KBM-7 (cell line): ENCODE measurements at places on chromosomes 2 and 18.
A peak's percentile ranks its signal among the peaks of the same experiment; 100 is the strongest.

- DNase-seq, result no peak
These were observed 226.4 kb upstream of the MYT1L start for GRCh38 chr2:2557475-2557874.

GRCh38 chr2:188627471-188627870, 335.8 kb downstream of the GULP1 start:
- no peak for DNase-seq

DNA sequence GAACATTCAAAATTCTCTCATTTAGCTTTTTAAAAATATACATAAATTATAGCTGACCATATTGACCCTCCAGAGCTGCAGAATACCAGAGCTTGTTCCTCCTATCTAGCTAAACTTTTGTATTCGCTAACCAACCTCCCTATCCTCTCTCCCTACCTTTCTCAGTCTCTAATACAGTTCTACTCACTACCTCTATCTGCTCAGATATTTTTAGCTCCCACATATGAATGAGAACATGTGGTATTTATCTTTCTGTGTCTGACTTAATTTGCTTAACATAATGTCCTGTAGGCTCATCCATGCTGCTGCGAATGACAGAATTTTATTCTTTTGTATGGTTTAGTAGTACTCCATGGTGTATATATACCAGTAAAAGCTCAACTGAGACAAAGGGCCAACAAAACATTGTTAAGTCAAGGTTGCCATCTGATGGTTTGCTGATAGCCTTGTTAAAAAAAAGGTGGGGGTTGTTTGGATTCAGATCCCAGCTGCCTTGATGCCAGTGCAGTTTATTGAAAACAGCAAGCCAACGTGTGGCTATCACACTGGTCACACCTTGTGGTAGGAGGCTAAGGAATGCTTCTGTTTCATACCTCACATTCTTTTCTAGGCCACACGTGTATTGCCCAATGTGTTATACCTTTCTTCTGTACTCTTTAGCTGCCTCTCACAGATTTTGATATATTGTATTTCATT, 101.5 kb downstream of the VWA3B start:
- DNase-seq, result peak; percentile 3

GRCh38 chr2:44938287-44939105, 3.0 kb upstream of the SIX3 start:
- DNase-seq, result peak; percentile 43

DNA sequence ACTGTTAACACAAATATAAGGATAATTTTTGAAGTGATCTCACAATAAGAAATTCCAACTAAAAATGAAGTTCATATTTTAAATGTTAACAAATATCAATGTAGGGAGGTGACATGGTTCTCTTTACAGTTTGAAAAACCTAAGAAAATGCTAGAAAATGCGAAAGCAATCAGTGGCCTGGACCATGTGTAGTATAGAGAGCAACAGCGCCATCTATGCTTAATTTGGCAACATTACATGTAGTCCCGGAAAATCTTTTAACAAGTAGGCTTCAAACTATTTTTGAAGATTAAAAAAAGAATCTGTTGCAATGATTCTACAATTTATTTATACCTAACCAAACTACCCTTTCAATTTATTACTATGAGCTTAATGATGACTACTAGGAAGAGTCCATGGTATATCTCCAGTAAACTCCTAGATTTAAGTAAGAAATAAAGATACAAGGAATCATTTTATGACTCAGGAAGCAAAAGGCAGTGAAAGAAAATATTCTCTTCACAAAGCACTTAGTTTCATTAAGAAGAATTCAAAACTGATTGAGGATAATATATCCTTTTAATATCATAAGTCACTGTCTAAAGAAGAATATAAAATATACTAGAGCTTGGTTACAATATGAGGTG, 33.3 kb downstream of the NDUFA10 start:
- DNase-seq, result peak; percentile 59

- no peak for DNase-seq
These were observed 63.9 kb downstream of the PPP4R1 start for GRCh38 chr18:9550429-9550828.

GRCh38 chr18:13810950-13811485, 12.9 kb upstream of the MC5R start:
- no peak for DNase-seq

DNA sequence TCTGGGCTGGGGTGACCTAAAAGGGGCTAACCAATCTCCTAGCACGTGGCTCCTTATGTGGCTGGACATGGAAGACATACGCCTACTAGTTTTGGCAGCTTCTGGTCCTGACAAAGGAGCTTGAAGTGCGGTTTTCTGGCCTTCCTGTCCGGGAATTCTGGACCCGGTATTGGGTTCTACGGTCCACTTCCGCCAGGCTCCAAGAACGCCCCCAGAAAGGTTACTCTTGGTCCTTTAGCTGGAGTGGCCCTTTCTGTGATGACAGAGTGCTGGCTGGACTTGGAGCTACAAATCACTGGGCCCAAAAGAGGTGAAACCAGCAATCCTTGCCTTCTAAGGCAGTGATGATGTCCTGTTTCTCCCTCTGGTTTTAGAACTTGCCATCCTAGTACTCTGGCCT, 164.2 kb upstream of the EPAS1 start:
- no peak for DNase-seq

DNA sequence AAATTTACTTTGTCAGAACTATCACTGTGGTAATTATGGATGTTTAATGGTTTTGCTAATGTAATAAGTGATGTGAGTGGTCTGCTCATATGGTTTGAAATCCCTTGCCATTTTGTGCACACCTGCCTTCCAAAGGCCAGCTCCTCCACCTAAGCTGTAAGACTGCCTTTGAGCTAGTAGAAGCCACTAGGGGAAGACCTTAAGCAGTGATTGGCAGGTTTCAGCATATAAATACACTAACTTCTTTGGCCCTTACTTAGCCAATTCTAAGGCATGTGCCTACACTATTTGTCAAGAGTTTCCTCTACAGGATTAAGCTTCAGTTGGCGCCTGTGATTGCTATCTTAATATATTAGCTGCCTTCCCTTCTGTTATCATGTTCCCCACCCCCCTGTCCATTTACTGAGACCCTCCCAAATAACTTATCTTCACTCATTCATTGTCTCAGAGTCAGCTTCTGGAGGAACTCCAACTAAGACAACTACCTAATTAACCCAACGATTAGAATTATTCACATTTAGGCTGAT, 141.1 kb downstream of the MBD5 start:
- DNase-seq, result no peak

DNA sequence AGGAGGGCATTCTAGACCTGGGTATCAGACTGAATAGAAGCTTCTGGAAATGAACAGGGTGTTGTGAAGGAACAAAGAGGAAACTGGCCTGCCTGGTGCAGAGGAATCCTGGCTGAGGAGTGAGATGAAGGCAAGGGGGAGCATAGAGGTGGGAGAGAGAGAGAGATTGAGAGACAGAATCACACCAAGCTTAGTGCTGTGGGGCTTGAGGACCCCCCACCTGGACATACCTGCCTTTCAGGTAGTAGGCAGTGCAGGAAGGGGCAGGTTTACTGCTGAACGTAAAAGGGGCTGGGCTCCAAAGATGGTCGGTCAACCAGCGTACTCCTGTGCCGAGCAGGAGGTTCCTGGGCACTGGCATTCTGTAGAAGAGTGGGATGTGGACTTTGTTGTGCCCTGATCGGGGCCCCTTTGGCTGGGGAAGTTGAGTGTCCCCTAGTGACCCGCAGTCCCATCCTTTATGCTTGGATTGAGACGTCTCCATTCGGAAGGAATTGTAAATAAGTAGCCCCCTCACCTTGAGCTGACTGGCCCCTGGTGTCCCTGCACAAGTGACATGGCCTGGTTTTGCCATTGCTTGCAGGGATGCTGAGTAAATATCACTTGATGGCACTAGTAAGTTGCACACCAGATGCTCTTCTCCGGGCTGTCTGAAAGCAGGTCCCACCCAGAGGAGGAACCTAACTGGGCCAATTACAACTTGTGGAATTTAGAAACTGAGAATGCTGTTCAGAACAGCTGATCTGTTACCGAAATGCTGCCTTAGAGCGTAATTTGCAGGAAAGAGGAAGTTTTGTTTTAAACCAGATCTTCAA, 1.4 kb downstream of the UBE2F start:
- peak; percentile 93 for DNase-seq

- no peak for DNase-seq
These were observed 194.3 kb downstream of the SOX11 start for GRCh38 chr2:5886462-5886861.

DNA sequence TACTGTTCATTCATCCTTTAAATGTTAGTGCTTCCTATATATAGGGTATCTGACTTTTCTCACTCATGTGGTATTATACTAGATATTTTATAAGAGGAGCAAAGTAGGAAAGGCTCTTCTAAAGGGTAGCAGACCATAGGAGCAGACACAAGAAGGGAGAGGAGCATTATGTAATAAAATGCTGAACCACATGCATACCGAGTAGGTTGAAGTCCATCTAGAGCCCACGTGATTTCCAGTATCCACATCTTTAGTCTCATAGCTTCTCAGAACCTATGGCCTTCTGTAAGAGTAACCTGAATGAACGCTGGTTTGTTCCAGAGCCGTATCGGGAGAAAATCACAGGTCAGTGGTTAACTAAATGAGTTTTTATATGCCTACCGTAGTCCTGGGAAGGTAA, 85.9 kb downstream of the MAP3K20 start:
- DNase-seq, result no peak

DNA sequence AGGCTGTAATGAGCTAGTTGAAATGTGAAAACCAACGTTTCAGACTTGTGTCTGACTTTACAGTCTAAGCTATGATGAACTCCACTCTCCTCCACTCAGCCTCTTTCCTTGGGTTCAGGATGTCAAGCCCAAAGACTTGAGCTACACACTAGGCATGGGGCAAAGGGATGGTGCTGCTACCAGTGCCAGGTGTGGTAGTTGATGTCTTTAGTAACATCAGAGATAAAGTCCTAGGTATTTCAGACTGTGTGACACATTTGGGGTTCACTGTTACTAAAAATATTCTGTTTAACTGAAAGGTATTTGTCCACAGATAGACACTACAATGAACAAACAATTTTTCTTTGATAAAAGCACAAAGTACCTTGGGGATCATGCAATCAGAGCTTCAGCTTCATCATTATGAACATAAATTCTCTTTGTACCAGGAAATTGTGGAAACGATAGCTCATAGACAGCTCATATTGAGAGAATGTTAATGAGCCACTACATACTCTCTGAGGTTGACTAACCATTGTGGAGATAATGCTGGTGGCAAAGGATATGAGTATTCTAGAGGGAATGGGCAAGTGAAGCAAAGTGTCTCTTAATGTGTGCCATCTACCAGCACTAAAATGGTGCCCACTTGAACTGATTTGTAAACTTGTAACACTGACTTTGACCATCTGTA, 253.7 kb upstream of the THUMPD2 start:
- no peak for DNase-seq

DNA sequence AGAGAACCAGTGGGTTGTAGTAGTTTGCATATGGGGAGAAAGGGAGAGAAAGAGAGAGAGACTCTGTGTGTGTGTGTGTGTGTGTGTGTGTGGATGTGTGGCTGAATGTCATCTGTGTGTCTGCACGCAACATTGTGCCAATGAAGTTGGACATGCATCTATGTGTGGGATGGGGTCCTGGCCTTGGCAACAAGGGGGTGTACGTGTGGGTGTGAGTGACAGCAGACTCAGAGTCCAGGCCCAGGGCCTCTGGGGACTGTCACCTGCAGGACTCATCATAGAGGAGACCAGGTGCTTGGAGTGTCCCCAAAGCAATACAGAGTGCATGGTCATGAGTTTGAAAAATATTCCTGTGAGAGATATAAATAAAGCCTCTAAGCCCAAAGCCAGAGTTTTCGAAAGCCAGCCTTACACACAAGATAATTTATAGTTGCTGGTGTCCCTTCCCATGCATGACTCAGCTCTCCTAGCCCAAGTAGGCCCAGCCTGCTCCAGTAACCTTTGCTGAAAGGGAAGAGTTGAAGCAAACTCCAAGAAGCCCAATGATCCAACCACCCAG, 59.9 kb downstream of the TNP1 start:
- DNase-seq, result no peak

- no peak for DNase-seq
These were observed 311.3 kb upstream of the NT5C1B start for GRCh38 chr2:18900691-18901141.

GRCh38 chr2:109066501-109066900, 62.5 kb upstream of the SH3RF3 start:
- DNase-seq, result no peak

GRCh38 chr2:68766376-68766845, 31.8 kb downstream of the ARHGAP25 start:
- DNase-seq, result peak; percentile 88

DNA sequence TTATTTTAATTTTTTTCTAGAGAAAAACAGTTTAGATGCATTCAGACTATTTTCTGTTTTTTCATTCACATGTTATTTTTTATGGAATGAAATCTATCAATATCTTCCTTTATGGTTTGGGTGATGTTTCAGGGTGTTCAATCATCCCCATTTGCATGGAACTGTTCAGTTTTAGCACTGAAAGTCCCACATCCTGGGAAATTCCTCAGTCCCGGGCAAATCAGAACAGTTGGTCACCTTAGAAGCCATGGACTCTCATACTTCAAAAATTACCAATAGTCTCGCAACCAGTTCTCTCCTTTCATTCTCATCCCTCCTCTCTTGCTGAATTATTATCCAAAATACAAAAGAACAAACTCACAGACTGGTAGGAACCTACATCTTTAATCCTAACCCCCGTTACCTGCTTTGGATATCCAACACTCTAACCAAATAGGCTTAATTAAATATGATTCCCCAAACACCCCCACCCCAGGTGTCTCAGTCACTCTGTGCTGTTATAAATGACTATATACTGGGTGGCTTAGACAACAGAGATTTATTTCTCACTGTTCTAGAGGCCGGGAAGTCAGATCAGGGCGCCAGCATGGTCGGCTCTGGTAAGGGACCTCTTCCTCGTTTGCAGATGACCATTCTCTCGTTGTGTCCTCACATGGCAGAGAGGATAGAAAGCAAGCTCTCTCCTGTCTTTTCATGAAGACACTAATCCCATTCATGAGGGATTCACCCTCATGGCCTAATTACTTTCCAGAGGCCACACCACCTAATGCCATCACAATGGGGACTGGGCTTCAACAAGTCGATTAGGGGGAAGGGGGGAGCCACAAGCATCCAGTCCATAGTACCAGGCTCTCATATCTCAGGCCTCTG, 57.7 kb upstream of the SLC1A4 start:
- no peak for DNase-seq

- no peak for DNase-seq
These were observed 24.6 kb downstream of the DNAJC10 start for GRCh38 chr2:182740701-182741100.

DNA sequence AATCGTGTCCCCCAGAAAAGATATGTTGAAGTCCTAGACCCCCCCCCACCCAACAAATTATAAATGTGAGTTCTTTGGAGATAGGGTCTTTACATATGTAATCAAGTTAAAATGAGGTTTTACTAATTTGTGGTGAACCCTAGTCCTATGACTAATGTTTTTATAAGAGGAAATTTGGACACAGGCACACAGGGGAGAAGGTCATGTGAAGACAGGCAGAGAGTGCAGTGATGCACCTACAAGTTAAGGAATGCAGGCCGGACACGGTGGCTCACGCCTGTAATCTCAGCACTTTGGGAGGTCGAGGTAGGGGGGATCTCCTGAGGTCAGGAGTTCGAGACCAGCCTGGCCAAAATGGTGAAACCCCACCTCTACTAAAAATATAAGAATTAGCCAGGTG, 5.8 kb upstream of the PMAIP1 start:
- no peak for DNase-seq
